ENCODE measurements at places on chromosomes 16 and 17.

- DNase-seq = no peak
These were observed 32.3 kb downstream of the BRCA1 start for GRCh38 chr17:43092901-43093300.

DNA sequence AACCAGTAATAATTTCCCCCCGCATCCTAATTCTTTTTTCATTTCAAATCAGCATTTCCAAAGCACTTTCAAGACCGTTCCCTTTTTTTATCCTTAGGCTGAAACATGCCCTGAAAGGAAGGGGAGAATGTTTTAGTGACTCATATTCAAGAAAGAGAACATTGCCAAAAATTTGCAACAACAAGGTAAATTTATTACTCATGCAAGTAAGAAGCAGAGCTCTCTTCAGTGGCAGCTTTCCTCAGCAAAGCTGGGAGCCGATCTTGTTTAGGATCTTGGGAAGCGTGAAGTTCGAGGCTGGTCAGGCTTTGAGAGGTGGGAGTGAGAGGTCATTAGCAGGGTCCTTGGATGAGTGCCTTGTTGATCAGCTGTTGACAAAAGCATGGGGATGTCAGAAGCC, 129.5 kb downstream of the PRKCA start:
- no peak for DNase-seq

- DNase-seq = no peak
These were observed 1.6 kb downstream of the PECAM1 start for GRCh38 chr17:64388961-64389565.

GRCh38 chr16:20411055-20411454, 1.7 kb downstream of the ACSM5 start:
- no peak for DNase-seq

DNA sequence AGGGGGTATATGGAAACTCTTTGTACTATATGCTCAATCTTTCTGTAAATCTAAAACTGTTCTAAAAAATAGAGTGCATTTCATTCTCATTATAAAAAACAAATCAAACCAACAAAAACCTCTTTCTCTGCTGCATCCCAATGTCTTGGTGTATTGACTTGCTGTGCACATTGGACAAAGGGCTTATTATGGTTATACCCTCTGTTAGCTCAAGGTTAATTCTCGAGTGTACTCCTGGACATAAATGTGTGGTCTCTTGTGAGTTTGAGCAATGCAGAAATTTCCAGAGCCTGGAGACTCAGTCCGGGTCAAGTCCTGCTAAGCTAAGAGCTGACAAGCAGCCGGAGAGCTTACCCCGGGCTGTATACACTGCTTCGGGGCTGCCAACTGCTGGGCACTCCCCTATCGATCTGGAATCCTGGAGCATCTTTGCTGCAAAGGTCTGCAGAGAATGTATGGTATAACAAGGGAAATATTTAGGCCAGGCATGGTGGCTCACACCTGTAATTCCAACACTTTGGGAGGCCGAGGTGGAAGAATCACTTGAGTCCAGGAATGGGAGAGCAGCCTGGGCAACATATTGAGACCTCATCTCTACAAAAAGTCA, 66.2 kb upstream of the BRD7 start:
- no peak for DNase-seq

GRCh38 chr16:21156767-21157467, 1.6 kb upstream of the LDAF1 start:
- no peak for DNase-seq

GRCh38 chr16:81445143-81445961, 744 bp downstream of the CMIP start:
- peak; percentile 32 for DNase-seq

GRCh38 chr16:30368122-30368791, 2.0 kb downstream of the TBC1D10B start:
- DNase-seq = no peak

GRCh38 chr17:55704401-55704800, 18.3 kb downstream of the TMEM100 start:
- no peak for DNase-seq

DNA sequence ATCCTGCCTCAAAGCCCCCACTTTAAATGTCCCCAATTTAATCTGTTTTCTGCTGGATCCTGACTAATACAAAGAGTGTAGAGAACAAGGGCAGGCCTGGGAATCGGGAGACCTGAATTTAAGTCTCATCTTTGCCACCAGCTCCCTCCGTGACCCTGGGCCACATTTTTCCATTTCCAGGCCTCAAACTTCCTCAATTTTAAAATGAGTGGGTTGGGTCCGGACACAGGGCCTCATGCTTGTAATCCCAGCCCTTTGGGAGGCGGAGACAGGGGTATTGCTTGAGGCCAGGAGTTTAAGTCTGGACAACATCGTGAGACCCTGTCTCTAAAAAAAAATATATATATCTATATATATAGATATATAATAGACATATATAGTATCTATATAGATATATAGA, 61.4 kb downstream of the SRL start:
- no peak for DNase-seq

DNA sequence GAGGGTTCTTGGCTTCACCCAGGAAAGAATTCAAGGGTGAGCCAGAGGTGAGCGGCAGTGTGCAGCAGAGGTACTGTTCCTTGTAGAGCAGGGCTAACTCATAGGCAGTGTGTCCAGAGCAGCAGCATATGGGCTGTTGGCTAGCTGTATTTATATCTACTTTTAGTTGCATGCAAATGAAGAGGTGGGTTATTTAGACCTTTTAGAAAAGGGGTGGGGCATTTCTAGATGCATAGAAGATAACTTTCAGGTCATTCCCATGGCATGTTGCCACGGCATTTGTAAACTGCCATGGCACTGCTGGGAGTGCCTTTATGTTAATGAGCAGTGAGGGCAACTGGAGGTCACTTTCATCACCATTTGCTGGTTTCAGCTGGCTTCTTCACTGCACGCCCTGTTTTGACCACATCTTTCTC, 141.0 kb downstream of the STX8 start:
- no peak for DNase-seq

Measured in effector memory CD8-positive, alpha-beta T cell (primary cell).